ENCODE measurements at places on chromosomes 13 and 19.

GRCh38 chr19:28288572-28289264, 924.2 kb downstream of the UQCRFS1 start:
- no peak for DNase-seq

DNA sequence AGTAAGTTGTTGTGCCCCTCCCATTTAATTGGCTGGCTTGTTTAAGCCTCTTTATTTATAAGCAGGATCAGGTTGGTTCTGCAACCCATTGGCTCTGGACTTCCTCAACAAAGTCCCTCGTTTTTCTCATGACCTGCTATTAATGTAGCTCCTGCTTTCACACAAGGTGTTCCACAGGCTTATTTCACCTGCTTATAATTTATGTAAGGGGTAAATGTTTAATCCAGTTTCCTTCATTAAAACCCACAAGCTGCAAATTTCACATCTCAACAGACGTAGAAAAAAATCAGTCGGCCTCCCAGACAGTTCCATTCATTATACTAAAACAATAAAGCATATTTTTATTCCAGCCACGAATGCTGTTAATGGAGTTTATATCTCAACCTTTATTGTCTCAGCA, 86.1 kb downstream of the TBC1D4 start:
- DNase-seq, result no peak

DNA sequence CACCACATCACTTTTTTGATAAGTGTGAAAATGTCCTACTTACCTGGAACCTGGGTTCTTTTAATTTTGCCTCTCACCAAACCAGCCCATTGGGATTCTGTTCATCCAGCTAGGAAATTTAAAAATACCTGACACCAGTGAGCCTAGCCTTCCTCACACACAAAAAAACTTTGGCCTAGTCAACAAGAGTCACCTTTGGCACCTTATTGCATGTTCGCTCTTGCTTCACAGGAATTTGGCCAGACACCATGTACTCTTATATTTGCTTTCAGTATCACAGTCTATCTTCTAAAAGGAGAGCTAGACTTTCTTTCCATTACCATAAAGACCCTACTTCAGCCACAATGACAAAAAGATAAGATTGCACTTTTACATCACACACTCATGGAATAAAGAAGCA, 65.8 kb downstream of the ZNF257 start:
- DNase-seq, result no peak

GRCh38 chr13:70370924-70371323, 262.7 kb upstream of the KLHL1 start:
- no peak for DNase-seq

- DNase-seq, result no peak
Measured at GRCh38 chr19:45496349-45496953, 396 bp downstream of the RTN2 start.

- no peak for DNase-seq
Measured at GRCh38 chr13:102708211-102708610, 13.4 kb upstream of the METTL21C start.

DNA sequence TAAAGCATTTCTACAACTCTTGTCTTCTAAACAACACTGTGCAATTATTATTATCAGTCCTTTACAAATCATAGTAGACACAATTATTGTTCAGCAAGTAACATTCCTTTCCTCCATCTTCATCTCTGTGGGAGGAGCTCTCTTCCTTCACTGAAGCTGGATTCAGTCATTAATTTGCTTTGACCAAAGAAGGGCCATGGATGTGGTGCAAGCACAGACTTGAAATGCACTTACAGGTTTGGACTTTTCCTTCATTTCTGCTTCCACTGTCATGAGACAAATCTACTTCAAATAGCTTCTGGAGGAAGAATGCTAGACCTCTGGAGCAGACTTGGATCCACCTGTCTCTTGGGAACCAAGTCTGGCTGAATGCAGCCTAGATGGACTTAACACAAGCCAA, 336.6 kb upstream of the SLITRK6 start:
- no peak for DNase-seq

Data from left renal pelvis (tissue), 4 donors.